CD4-positive, alpha-beta T cell (primary cell): ENCODE measurements at places on chromosomes 3 and 15.

DNA sequence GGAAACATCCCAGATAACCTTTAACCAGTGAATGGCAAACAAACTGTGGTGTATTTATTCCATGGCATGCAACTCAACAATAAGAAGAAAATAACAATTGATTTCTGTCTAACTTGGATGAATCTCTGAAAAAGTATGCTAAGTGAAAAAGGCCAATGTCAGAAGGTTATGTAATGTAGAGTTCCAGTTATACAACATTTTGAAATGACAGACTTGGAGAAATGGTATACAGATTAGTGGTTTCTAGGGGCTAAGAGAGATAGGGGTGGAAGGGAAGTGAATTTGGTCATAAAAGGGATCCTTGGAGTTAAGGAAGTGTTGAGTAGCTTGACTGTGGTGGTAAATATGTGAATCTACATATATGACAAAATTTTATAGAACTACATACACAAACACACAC is 269.4 kb upstream of the SUCLG2 start:
- DNase-seq, result no peak

DNA sequence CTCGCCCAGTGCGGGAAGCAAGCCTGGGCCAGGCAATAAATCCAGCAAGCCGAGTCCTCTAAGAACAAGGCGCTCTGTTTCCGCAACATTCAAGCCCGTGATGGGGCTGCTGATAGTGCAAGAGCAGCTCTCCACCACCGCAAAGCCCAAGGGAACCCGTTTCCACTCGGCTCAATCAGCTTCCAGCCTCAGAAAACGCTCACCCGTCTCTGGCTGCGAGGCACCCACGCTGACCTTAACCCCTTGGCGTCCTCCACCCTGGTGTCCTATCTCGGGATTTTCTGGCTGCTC is 17.8 kb downstream of the SPATA12 start:
- DNase-seq, result no peak

DNA sequence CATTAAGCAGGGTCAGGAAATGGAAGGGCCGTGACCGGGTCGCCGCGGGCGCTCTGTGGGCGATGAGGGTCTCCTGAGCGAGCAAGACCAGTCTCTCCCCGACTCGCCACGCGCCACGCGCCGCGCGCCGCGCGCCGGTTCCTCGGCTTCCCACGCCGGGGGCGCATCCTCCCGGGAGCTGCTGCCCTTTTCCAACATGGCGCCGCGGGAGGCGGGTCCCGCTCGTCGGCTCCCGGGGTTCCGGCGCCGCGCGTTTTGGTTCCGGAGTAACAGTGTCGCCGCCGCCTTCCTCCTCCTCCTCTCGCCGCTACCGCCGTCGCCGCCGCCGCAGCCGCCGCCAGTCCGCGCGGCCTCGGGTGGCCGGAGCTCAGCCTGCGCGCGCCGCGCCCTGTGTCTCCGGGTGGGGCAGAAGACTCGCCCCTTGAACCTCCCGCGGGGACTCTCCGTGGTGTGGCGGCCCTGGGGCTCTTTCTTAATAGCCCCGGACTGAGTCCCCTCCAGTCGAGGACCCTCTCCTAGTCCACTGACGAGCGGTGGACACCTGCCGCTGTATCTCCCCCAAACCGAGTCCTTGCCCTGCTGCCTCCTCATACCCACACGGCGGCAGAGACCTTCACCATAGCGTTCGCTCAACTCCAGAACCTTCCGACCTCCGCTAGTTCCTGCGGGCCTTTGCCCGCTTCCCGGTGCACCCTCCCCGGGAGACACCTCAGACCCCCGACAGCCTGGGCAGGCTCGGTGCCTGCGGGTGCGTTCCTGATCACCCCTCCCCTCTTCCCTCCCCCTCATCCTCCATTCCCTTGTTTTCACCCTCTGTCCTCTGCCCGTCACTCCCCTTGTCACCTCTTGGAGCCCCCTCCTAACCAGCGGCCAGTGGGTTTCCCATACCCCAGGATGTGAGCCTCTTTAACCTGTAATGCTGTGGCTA is at the start of gene MAP2K5:
Gene MAP2K5 (plus strand): TSS at position 284 of the 928 bp plus-strand sequence. CDS start 633 bp downstream, at position 917.
- DNase-seq, result peak; percentile 73

GRCh38 chr15:31228011-31228484 is 98.6 kb upstream of the KLF13 start:
- no peak for DNase-seq

DNA sequence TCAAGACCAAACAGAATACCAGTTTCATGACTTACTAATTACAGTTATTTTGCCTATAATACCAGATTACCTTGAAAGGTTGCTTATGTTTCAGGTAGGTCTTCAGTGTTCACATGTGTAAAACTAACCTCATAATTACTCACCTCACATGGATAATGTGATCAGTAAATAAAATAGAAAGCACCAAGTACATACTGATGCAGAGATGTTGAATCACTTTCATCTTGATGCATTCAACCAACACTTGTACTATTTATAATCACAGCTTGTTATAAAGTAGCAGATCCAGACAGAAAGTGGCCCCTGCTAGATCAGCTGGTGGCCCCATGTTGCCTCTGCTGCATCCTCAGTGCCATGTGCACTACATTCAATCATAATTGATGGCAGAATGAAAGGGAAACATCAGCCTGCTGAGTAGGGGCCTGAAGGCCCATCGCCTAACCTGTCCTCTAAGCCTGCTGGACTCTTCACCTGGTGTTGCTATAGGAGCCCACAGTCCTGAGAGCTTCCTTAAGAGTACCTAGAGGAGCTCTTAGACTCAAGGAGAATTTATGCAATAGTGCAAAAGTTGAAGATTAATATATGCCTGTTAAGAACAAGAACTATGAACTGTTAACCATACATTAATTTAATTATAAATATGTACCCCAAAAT is 154.3 kb downstream of the PLCL2 start:
- no peak for DNase-seq

- DNase-seq, result no peak
These were observed 246.7 kb upstream of the KCNH8 start for GRCh38 chr3:18901571-18901970.

DNA sequence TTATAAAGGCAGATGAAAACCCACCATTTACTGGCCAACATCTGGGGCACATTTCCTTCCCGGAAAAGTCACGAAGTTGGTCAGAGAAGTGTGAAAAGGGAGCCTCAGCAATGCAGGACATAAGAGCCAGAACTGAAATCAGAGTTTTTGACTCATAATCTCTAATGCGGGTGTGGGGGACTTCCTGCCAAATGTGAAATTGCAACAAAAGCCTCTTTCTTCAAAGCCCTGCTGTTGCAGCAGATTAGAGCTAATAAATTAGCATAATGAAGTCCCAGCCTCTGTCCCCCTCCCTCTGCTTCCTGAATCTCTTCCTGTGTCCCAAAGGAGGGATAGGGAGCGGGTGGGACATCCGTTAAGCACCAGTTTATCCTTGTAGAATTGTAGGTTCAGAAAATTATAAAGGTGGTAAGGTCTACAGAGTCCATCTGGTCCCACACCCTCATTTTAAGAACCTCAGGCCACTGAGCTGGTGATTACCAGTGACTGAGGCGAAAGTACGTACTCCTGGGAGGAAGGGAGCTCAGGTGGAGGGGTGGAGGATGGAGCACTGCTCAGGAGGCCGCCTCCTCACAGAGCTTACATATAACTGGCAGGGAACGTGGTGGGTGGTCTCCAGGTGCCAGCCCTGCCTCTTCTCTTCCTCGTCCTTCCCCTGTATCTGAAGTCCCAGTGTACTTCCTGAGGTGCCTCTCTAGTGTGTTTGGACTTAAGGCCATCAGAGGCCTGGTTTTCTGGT is 35.0 kb downstream of the ST6GAL1 start:
- DNase-seq, result no peak

DNA sequence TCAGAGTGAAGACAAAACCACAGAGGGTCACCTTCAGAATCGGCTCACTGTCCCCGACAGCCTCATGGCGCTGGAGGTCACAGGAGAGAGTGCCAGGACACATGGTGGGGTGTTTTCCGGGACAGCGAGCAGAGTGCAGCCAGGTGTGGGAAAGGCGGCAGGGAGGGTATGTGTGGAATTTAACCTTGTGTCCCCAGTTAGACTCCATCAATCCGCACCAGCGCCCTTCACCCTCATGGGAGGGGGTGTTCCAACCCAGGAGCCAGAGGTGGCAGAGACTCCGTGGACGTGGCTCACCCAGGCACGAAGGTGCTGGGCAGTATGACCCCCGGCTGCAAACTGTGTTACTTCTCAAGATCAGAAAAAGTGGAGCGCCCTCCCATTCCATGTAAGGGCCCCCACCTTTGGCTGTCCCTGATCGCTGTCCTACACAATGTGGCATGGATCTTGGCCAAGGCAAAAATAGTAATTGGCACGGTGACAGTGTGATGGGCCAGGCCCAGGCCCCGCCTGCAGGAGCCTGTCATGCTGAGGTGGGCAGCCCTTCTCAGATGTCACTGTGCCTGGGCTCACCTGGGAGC is 190.3 kb downstream of the XXYLT1 start:
- DNase-seq, result no peak

DNA sequence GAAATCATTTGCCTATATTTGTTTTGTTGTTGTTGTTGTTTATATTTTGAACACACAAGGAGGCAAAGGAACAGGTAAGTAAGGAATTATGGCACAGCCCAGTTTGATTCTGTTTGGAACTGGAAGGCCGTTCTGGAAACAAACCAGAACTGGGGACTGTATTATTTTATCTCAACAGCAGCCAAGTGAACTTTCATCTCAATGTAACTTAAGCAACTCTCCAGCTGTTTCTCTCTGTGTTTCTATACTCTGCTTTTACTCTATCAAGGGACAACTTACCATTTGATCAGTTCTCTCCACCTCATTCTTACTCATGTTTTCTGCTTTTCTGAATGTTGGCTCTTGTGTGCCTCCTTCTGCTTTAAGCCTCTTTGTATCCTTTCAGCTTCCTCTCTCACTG is 16.0 kb upstream of the WDR49 start:
- no peak for DNase-seq

GRCh38 chr3:138180375-138181029 is 5.8 kb upstream of the DBR1 start:
- peak; percentile 51 for DNase-seq

DNA sequence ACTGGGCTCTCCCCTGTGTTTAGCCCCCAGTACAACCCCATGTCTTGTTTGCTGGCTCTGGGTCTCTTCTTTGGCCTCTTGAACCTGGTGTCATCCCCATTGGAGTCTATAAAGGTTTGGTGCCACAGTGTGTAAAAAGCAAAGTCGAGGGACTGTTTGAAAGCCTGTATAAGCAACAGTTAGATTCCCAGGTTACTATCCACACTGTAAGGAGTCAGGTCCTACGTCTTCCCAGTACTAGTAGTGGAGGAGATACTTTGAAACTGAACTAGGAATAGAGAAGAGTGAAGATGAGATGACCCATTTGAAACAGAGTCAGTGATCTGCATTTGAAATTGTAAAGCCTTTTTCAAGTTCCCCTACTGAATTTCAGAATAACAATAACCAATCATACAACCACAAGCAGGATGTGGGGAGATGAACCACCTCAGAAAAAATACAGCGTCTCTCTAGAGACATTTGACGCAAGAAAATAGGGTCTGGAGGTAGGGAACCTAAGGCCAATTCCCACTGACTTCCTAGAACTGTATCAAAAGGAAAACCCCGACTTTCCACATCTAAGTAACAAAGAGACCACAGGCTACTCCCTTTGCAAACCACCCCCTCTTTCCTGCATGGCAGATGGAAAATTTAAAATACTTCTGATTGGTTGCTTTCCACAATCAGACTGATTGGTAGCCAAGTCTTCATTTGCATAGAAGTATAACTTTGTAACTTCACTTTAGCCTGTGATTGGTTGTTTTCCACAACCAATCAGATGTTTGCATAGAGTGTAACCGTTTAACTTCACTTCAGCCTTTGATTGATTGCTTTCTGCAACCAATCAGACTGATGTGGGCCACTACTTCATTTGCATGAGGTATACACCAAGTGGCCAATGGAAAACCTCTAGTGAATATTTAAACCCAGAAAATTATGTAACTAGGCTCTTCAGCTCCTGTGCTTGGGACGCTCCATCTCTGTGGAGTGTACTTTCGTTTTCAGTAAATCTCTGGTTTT is 49.9 kb upstream of the NEDD4 start:
- no peak for DNase-seq
